ENCODE measurements at places on chromosomes 4 and X.

DNA sequence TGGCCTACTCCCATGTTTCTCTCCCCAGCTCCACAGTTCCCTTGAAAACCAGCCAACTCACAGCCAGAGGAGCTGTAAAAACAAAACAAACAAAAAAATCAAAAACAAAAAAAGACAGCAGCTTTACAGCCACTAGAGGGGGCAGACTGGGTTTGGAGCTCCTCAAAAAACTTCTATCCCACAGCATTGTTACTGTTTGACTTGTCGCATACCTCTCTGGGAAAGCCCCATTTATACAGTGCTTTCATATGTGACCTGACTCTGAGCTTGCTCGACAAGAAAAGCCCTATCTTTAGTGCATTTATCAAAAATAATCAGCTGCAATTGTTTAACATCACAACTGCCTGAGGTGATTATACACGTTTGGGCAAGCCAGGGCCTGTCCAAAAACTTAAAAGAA is 21.6 kb downstream of the TSPAN6 start:
- no peak for DNase-seq

DNA sequence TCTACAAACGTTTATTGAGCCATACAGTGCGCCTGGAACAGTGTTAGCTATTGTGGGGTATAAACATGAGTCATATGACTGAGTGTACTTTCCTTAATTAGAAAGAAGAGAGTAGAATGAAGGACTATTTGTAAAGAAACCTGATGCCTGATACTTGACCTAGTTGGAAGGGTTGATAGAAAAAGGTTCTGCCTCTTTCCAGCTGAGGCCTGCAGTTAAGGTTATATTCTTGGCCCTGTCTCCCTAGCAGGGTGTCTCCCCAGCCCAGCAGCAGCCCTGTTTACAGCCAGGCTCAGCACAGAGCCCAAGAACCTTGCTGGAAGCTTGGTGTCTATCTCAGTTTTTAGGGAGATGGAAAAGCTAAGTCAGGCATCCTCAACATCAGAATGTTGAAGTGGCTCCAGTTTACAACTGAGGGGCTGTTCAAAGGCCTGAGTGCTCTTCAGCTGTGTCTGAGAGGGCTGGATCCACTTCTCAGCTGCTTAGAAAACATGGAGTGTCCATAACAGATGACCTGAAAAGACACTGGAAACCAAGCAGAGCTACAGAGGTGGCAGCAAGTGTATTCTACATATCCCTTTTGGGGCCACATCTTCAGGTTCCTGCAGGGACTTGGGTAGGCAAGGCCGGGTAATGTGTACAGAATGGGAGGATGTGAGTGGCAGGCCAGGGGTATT is 21.6 kb downstream of the NYX start:
- DNase-seq, result no peak

DNA sequence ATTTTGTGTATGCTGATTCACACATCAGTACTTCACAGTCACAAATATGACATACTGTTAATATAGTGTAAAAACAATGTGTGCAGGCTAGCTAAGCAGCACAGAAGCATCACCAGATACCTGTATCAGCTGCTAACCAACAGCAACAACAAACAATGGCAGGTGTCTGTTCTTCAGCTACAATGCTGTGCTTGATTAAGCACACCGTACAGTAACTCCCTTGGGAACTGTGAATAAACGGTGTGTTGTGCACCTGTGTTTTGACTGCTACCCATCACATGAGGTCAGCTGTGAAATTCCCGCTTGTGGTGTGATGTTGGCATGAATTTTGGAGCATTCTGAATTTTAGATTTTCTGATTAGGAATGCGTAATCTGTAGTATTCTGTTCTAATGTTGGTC is 379.7 kb upstream of the FAT1 start:
- DNase-seq, result peak; percentile 43

DNA sequence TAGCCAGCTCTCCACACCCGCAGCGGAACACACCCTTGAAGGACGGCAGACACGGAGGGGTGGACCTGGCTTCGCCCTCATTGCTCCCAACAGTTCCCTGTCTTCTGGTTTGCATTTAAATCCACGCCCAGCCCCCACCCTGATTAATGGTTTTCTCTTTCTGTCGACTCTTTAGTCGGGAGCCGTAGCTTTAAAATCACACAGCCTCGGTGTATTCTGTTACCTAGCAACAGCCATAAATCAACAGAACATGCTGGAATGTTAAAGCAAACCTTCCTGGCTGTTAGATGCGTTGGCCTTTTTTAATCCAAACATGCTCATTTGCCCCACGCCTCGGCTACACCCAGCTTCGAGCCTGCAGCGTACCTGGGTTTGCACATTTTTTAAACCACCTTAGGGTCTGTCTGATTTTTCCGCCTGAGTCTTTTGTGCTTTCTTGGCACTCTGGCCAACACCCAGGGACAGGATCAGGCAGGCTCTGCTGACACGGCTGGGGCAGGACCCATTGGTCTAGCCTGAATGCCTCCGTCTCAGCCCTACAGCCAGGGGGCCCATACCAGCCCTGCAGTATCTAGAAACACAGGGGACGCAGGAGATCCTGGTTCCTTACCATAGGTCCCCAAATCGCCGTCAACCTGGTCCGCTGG is 21.4 kb upstream of the PPP2R2C start:
- no peak for DNase-seq

DNA sequence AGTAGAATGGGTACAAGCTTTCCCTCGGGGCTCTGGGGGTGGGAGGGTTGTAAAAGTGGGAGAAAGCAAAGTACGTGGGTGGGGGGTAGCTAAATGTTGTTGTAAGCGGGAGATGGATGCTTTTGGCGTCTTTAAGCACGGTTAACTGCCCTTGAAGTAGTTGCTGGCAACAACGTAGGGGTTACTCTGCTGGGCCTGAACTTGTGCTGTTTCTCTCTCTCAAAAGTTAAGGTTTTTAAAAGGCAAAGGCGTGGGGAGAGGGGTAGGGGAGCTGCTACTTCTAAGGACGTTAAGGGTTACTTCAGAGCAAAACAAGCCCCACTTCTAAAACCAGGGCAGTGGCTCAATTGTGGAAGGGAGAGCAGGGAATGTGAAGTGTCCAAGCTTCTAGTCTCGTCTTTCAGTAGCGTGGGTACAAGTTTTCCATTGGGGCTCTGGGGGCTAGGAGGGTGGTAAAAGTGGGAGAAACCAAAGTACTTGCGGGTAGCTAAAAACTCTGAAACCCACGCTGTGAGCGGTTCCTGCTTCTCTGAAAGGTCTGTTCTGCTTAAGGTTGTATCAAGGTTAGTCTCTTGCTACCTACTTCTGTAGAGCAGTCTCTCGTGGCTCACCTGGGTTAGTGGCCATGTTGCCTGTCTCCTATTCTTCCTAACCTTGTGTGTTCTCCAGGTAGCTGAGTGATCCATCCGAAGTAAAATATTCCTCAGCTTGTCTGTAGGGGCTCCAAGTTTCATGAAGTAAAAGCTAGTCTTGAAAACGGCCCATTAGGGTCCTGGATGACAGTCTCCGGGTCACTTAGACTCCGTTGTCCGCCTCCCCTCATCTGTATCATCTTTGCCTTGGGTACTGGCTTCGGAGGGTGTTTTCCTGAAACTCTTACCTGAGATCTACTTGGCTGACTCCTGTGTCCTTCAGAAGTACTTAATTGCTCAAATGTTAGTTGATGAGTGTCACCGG is 1.7 kb upstream of the WDR1 start:
- no peak for DNase-seq

- DNase-seq, result no peak
Measured at GRCh38 chrX:39676434-39676833, 421.3 kb downstream of the BCOR start.

DNA sequence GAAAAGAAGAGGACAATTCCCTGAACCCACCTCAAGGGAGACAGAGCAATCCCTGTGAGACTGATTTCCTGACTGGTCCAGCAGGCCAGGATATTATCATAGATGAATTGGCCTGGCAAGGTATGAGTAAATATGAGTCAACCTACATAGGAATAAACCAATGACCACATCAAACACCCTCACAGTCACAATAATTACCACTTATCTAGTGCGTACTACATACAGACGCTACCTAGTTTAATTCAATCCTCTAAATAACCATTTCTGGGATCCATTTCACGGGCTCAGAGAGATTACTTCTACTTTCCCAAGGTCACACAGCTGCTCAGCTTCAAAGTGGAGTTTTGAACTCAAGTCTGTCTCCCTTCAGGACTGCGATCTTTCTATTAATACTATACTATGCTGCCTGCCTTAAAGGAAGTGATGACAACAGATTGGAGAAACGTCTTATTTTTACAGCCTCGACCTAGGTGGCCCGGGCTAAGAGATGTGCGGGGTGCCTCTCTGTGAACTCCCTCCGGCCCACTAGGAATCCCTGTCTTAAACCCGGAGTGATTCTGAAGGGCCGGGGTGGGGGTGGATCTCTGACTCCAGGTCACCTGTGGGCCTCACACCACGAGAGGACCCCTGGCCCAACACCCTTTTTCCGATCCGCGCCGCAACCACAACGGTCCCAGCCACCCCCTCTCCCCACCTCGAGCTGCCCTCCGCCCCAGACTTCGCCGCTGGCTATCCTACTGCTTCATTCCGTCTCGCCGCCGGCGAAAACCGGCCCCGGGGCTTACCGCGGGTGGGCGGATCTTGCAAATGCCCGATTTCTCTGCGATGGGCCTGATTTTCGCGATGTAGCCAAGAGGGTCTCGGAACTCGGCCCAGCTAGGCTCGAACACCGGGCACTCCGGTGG is 800 bp downstream of the KDM5C start:
- no peak for DNase-seq

DNA sequence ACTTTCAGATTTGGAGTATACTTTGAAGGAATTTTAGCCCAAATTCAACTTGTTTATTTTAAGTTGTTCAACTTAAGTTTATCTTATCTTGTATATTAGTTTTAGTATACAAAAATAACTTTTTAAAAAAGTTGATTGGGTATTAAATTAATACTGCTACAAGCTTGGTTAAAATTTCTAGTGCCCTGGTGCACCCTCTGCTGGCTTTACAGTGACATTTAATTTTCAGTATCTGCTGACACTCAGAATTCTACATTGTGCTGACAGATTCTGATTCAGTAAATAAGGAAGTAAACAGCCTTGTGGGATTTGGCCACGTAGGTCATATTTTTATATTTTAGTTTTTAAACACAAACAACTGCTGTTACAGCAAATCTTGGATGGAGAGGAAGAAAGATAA is 2.9 kb downstream of the EDA start:
- no peak for DNase-seq

Measured in NCI-H1930 (cell line).